ENCODE measurements at places on chromosomes 11 and 22.
A peak's percentile ranks its signal among the peaks of the same experiment; 100 is the strongest.

- DNase-seq, result no peak
Measured at GRCh38 chr11:95455228-95455970, 224.4 kb upstream of the SESN3 start.

GRCh38 chr11:96026310-96026709, 102.4 kb upstream of the MTMR2 start:
- no peak for DNase-seq

DNA sequence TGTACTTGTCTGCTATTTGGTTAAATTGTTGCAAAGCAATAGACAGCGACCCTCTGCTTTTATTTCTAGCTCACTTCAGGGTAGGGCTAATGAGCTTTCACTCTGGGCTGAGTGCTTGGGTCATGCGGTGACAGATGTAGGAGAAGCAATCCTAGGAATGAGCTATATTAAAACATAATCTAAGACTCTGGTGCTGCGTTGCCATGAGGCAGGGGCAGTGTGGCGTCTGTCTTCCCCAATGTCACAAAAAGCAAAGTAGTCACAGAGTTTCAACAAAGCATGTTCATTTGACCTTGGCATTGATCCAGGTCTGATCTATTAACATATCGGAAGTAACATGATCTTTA, 55.5 kb upstream of the GRAMD1B start:
- no peak for DNase-seq

- DNase-seq, result no peak
Measured at GRCh38 chr11:102620818-102621561, 4.1 kb downstream of the MMP20 start.

DNA sequence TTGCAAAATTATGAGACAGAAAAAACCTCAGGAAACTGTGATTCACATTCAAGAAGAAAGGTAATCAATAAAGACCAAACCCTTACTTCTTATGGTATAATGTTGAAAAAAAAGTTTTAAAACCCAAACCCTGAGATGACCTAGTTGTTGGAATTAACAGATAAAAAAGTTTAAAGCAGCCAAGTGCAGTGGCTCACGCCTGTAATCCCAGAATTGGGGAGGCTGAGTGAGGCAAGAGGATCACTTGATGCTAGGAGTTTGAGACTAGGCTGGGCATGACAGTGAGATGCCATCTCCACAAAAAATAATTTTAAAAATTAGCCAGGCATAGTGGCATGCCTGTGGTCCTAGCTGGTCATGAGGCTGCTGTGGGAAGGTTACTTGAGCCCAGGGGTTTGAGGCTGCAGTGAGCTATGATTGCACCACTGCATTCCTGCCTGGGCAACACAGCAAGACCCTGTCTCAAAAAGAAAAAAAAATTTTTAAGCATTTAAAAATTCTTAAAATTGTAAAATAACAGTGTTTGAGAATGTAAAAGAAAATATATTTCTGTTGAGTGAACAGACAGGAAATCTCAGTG, 85.1 kb downstream of the EFCAB6 start:
- no peak for DNase-seq

- no peak for DNase-seq
Measured at GRCh38 chr11:32196137-32196536, 105.3 kb downstream of the RCN1 start.

DNA sequence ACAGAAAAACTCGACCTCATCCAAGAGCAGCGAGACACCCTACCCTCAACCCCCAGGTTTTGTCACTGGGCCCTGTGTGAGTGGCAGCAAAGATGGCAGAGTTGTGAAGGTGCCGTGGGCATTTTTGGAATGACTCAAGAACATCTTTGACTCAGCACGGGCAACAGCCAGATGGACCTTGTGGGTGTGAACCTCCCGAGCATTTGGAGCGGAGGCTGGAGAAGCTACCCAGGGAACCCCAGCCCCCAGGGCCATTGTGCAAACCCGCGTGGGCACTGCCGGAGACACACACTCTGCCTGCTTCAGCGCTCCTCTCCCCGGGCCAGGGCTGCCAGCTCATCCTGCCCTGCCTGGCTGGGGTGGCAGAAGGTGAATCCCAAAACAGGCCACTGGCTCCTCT, 66.1 kb downstream of the PANX1 start:
- DNase-seq, result no peak

GRCh38 chr22:28647216-28647615, 32.4 kb downstream of the TTC28 start:
- DNase-seq, result no peak

DNA sequence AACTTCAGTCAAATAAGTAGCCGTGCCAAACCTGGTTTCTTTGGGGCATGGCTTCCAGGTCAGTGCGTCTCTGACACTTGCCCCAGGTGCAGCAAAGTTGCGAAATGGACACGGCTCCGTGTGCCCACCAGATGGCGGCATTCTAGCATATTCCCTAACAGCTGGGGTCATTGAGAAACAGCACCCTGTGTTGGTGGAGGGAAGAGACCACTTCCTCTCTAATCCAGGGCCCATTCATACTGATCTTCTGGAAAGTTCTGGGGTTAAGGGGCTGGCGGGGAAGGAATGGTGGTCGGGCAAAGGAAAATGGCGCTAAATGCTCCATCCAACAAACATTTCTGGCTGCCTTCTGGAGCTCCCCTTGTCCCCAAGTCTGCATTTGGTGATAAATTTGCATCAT, 141.2 kb upstream of the TIMP3 start:
- DNase-seq, result no peak

DNA sequence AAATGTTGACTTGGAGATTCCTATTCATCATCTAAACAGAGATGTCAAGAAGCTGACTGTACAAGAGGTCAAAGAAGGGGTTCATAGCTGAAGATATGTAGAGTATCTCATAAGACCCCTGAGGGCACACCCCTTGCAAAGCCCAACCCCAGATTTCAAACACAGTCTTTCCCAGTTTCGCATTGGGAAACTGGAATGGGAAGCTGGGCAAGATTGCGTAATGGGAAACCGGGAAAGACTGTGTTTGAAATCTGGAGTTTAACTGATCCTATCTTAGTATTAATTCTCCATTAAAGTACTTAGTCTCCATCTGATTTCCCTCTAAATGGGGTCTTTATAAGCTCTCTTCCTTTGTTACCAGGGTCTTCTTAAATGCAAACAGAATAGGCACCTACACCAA, 99.5 kb downstream of the FAM76B start:
- no peak for DNase-seq

DNA sequence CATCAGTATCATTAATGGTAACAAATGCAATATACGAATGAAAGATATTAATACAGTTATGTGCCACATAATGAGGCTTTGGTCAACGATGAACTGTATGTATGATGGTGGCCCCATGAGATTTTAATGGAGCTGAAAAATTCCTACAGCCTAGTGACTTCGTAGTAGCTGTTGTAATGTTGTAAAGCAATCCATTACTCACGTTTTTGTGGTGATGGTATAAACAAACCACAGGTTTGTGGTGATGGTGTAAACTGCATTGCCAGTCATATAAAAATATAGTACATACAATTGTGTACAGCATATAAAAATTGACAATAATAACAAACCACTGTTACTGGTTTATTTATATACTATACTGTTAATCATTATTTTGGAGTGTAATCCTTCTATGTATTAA, 27.4 kb upstream of the GRIA4 start:
- no peak for DNase-seq

DNA sequence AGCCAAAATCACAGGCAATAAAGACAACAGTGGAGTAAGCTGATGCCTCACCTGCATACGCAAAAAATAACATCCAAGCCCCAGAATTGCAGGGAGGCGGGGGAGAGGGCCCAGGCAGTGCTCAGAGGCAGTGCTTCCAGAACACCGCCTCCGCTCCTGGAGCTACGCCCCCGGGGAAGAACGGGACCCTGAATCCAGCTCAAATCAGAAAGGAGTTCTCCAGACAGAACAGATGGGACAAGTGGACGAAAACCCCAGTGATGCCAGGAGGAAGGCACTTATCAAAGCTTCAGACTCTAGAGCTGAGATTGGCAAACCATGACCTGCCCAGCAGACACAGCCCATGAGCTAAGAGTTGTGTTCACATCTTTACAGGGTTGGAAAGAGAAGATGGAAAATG, 683.9 kb downstream of the TBC1D22A start:
- DNase-seq, result no peak

- DNase-seq, result no peak
Measured at GRCh38 chr11:118912742-118913410, 12.8 kb downstream of the BCL9L start.

GRCh38 chr11:35035894-35036408, 103.0 kb upstream of the CD44 start:
- DNase-seq, result no peak

DNA sequence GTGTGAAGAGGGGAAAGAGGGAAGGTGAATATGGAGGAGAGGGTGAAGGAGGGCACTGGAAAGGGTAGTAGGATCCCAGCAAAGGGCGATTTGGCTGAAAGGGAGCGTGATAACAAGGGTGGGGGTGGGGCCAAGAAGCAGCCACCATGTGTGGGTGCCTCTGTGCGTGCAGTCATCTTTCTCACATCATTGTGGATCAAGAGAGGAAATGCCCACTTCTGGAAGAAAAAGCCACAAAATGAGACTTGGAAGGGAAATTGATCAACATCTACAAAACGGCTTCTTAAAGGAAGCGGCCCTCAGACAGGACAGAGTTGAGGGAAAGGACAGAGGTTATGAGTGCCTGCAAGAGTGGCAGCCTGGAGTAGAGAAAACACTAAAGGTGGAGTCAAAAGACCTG, 1.2 kb upstream of the CXCR5 start:
- DNase-seq, result no peak

- DNase-seq, result no peak
Measured at GRCh38 chr11:118715837-118716260, 36.4 kb upstream of the TREH start.

GRCh38 chr11:5564259-5565019, 16.1 kb upstream of the OR52H1 start:
- no peak for DNase-seq

GRCh38 chr11:46356924-46357482, 9.7 kb downstream of the DGKZ start:
- DNase-seq, result no peak

- DNase-seq, result no peak
Measured at GRCh38 chr11:114160894-114161293, 101.4 kb downstream of the ZBTB16 start.

GRCh38 chr11:120516461-120517389, 5.2 kb downstream of the GRIK4 start:
- DNase-seq, result no peak

- no peak for DNase-seq
Measured at GRCh38 chr11:2687782-2688191, 12.0 kb downstream of the KCNQ1OT1 start.

DNA sequence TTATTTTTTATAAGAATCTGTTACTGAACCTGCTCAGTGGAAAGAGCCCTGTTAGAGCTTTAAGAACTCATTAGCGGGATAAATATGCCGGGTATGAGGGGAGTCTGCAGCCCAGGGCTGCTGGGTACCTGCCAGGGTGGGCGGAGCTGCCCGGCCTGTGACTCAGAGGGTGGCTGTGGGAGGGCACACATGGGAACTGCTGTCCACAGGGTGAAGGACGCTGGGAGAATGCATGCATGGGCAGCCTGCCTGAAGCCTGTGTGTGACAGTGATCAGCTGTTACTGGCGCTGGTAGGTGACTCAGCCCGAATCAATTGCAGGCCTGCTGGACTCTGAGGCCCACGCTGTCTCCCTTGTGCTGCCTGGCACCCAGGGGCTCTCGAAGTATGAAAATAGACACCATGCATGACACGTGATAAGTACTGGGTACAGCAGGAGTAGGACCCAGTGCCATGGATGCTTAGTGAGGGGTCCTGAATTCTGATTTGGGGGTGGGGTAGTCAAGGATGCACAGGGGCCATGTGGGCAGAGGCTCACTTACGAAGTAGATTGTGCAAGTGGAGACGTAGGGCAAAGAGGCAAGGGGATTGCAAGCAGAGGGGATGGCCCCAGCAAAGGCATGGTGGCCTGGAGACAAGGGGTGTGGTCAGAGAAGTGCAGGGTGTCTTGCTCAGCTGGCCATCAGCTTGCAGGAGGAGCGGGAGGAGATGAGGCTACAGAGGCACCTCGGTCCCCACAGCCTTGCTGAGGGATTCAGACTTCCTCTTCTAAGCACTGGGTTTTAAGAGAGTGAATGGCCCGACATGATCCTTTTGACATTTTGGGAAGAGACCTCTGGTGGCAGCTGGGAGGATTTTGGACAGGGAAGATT, 36.5 kb downstream of the GRIK4 start:
- DNase-seq, result peak; percentile 17

- no peak for DNase-seq
Measured at GRCh38 chr11:122796128-122796717, 42.1 kb upstream of the CRTAM start.
